ENCODE measurements at places on chromosomes 3 and 15. TPM values are rescaled to one million over a fixed set of nuclear protein-coding genes. Genes with fewer than 3 reads are reported as not detected.

DNA sequence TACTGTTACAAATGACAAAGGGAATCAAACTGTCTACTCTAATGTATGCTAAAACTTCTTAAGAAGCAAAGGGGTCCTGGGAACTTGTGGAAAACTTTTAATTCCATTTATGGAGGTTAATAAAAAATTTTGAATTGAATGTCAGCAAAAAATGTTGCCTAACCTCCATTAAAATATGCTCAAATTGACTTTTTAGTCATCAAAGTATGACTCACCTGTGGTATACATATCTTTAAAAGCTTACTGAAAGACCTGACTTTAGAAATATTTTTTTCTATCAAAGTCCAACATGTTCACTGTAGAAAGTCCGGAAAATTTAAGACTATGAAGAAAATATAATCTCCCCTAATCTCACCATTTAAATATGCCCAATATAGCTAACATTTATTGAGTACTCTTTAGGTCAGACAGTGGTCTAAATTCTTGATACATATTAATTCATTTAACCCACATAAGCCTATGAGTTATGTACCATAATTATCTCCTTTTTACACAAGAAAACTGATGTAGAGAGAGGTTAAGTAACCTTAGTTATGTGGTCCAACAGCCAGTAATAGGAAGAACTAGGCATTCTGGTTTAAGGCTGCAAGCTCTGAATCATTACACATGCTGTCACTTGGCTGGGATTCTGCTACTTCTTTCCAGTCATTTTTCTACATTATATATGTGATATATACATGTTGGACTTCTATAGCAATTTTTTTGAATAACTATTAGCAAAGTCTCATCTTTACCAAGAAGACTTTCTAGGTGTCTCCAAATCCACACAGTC lies 83.6 kb downstream of the PDZRN3 start:
- no peak overlapping the region for H3K27ac ChIP-seq
- DNase-seq: no peak
- H3K4me3 ChIP-seq: no peak overlapping the region
- no peaks in the 10 kb centered on the region for H3K27me3 ChIP-seq

DNA sequence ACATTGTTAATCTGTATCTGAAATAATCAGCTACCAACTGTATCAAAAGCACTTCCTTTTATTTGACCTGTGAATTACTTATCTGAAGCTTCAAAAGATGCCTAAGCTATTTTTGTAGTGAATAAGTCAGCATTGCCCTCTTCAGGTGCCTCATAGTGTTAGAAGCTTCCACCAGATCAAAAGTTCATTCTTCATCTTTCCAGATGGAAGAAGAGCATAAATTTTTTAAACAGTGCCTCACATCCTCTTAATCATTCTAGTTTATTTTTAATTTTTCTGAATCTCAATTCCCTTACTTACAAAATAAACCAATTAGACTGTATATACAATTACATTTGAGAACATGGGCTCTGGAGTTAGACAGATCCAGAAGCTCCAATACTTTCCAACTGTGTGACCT lies 65.0 kb downstream of the MYO5A start:
- peak; percentile 6 for DNase-seq
- no peaks in the 10 kb centered on the region for H3K27me3 ChIP-seq
- no peak overlapping the region for H3K4me3 ChIP-seq
- no peak overlapping the region for H3K27ac ChIP-seq

- peaks cover under 1% of the 10 kb centered on the region for H3K36me3 ChIP-seq
- H3K4me1 ChIP-seq: peaks cover 13% of the 10 kb centered on the region
- DNase-seq: peak; percentile 45
- no peaks in the 10 kb centered on the region for H3K27me3 ChIP-seq
- peak overlapping the region; percentile 76 for H3K27ac ChIP-seq
These were observed 227.6 kb upstream of the BHLHE40 start for GRCh38 chr3:4751502-4752101.

DNA sequence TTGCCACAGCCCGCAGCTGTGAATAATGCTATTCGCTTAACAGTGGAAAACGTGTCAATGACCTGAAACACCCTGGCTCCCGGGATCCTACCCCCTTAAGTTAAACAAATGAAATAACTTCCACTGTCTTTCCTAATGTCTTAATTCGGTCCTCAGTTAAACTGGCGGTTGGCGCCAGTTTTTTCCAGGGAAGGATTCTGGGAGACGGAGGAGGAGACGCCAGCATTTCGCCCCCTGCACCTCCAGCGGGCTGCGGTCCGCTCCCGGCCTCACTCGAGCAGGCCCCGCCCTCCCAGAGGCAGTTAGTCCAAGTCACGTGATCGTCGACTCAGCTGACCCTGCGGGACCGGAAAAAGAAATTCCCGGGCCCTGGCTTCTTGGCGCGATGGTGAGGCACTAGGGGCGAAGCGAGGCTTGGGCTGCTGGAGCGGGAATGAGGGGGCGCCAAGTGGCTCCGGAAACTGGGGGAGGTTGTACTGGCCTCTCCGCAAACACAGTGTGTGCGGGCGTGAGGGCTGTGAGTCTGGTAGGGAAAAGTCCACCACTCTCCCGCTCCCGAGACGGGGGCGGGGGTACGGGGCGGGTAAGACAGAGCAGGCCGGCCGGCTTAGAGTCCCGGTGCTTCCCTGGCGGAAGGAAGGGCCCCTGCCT lies at the start of gene COMMD4:
Gene COMMD4, plus strand, starts transcription at position 359 of the 651 bp plus-strand sequence. Its CDS starts 27 bp downstream, at position 386.
- H3K4me3 ChIP-seq: peak within 1 kb of the TSS; percentile 95
- H3K27me3 ChIP-seq: no peaks in the 10 kb centered on the region
- H3K27ac ChIP-seq: peak within 1 kb of the TSS; percentile 76
- peak; percentile 97 for DNase-seq
- H3K4me1 ChIP-seq: peaks cover 4% of the 10 kb centered on the region

- H3K27me3 ChIP-seq: no peaks in the 10 kb centered on the region
- peak overlapping the region; percentile 43 for H3K27ac ChIP-seq
- H3K4me1 ChIP-seq: no peaks in the 10 kb centered on the region
- DNase-seq: peak; percentile 87
These were observed 53.8 kb upstream of the RAB6B start for GRCh38 chr3:133949438-133949837.

DNA sequence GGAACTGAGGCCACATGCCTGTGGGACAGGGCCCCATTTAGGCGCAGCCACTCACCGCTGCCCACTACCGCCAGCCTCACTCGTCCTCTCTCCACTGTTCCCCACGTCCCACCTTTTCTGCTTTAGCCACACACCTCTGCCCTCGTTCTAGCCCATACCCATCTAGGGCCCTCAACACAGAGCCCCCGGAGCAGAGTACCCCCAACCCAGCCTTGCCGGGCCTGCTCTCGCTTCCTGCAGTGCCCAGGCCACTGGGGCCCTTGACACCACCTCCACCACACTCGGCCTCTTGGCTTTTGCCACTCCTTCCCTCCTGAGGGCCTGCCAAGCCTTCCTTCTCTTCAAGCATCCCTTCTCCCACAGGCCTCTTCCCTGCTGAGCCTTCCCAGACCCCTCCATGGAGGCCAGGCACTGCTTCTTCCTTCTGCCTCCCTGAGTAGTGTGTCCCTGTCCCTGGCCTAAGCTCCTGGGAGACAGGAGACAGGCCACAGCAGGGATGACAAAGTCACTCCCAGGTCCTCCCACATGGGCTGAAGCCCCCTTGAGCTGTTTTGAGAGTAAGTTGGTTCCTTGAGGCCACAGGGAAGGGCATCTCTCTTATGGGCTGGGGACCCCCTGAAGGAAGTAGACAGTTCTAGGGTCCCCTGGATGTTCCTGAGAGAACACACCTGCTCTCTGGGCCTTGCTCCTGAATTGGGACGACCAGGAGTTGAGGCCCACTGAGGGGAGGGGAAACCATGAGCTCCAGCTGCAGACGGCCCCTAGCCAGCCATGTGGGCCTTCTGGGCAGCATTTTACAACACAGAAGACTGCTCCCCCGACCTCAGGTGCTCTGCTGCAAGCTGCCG lies 4.4 kb downstream of the PRSS50 start:
- H3K4me1 ChIP-seq: no peaks in the 10 kb centered on the region
- DNase-seq: no peak
- H3K4me3 ChIP-seq: no peak overlapping the region
- H3K27ac ChIP-seq: no peak overlapping the region

- H3K4me3 ChIP-seq: no peak overlapping the region
- peak; percentile 56 for DNase-seq
These were observed 112.8 kb downstream of the LPP start for GRCh38 chr3:188266562-188267274.

DNA sequence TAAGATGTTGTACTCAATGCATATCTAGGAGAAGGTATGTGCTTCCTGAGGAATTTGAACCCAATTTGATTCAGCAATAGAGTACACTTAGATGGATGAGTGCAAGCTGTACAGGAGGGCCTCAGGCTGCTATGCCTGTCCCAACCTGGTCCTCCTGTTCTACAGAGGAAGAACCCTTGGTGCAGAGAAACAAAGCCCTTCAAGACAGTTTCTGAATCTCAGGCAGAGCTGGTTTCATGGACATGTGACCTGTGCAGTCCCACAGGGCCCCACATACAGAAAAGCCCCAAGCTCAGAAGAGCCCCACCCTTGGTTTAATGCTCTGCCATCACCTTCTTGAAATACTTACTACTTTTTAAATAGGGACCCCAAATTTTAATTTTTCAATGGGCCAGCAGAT lies 15.3 kb downstream of the FOXP1 start:
- no peaks in the 10 kb centered on the region for H3K27me3 ChIP-seq
- H3K36me3 ChIP-seq: peaks cover 2% of the 10 kb centered on the region
- peaks cover 4% of the 10 kb centered on the region for H3K4me1 ChIP-seq
- H3K4me3 ChIP-seq: no peak overlapping the region
- no peak overlapping the region for H3K27ac ChIP-seq
- DNase-seq: no peak

DNA sequence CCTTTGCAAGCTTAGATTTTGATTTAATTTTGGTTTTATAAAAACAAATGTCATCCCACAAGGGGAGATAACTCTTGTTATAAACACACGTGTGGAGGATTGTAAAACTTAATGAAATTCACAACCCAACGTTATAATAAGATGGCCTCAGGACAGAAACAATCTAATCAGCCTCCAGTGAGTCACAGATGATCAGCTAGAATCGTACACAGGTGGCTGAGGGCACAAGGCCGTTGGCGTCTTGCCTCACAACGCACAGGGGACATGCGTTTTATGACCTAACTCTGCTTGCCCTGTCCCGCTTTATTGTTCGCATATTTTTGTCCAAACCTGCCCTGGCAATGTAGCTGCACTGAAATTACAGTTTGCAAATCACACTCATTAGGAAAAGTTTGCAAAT lies 121.9 kb upstream of the PDZRN3 start:
- H3K27ac ChIP-seq: no peak overlapping the region
- no peak for DNase-seq
- no peaks in the 10 kb centered on the region for H3K36me3 ChIP-seq
- no peaks in the 10 kb centered on the region for H3K27me3 ChIP-seq

DNA sequence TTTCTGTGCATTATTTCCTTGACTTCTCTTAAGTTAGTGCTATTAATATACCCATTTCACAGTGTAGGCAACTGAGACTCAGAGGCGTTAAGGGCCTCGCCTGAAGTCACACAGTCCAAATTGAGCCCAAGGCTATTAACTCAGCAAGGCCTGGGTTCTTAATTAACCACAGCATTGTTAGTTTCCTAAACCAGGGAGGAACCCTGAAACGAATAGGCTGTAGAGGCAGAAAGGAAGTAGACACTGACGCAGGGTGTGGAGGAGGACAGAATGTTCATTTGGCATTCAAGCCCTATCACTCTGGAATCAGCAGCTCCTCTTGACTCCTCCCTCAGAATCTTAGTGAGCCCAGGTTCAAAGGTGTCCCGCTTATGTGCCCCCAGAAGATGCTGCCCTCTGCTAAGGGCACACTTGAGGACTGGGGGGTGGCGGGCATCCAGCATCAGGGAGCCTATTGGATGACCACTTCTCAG lies 13.9 kb downstream of the ARHGEF3 start:
- no peaks in the 10 kb centered on the region for H3K27me3 ChIP-seq
- no peak for DNase-seq
- peak overlapping the region; percentile 86 for H3K27ac ChIP-seq
- no peaks in the 10 kb centered on the region for H3K36me3 ChIP-seq

DNA sequence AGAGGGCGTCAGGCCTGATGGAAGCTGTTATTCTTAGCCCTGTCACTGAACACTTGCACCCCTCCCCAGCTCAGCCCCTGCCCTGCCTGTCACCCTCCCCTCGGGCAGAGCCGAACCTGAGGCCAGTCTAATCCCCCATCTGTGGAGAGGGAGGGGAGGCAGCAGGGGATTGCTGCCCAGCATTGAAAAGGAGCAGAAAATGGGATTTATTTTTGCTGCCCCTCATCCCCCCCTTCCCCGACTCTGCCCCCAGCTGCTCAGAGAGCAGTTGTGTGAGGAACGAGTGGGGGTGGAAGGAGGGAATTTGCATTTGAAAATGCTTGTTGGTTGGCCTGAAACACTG lies 71.6 kb downstream of the EPHB3 start:
- H3K4me3 ChIP-seq: no peak overlapping the region
- no peak overlapping the region for H3K27ac ChIP-seq
- DNase-seq: no peak

DNA sequence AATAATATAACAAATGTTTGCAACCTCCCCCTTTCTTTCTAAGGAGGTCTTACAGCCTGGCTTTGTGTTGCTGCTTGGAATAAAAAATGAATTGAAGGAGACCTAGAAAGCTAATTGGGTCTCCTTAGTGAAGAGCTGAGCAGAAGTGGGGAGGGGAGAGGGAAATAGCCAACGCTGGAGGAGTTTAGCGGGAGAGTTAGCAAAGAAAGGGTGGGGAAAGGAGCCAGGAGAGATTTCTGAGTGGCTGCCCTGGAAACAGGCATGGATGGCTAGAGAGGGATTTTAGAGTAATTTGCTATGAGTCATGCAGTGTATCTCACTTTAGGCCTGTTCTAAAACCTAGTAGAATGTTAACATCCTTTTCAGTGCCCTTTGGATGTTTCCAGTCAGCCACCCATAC lies 45.2 kb upstream of the PFN2 start:
- H3K4me1 ChIP-seq: no peaks in the 10 kb centered on the region
- no peak overlapping the region for H3K4me3 ChIP-seq
- H3K27ac ChIP-seq: no peak overlapping the region

DNA sequence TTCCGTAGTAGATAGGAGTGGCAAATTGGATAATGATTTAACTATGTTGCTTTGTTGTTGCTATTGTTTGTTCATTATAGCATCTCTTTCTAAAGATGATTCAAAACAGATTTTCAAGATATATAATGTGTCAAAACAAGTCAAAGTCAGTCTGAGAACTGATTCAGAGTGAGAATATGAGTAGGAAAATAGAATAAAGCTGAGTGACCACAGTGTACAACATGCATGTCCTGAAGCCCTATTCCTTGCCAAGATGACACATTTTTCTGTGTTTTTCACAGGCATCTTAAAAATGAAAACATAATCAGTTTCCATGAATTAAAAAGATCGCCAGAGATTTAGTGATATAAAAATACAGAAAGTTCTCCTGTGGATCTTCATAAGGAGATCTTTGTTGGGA lies 57.0 kb upstream of the THRB start:
- H3K4me1 ChIP-seq: peaks cover 4% of the 10 kb centered on the region
- H3K4me3 ChIP-seq: no peak overlapping the region
- no peaks in the 10 kb centered on the region for H3K36me3 ChIP-seq

GRCh38 chr3:109268181-109268580 lies 48.1 kb downstream of the DPPA2 start:
- no peaks in the 10 kb centered on the region for H3K27me3 ChIP-seq

- no peak overlapping the region for H3K4me3 ChIP-seq
- no peaks in the 10 kb centered on the region for H3K27me3 ChIP-seq
- DNase-seq: peak; percentile 91
- peaks cover 6% of the 10 kb centered on the region for H3K4me1 ChIP-seq
These were observed 324.3 kb downstream of the CHST2 start for GRCh38 chr3:143443851-143444331.

- H3K4me3 ChIP-seq: no peak overlapping the region
- no peaks in the 10 kb centered on the region for H3K36me3 ChIP-seq
- no peak overlapping the region for H3K27ac ChIP-seq
- no peaks in the 10 kb centered on the region for H3K27me3 ChIP-seq
These were observed 421.3 kb downstream of the PYDC2 start for GRCh38 chr3:191882289-191882688.

The P2RY1 gene
- 3.3 TPM for polyA plus RNA-seq

The CASR gene
- 0.02 TPM for polyA plus RNA-seq

The B3GALNT1 gene
- 9.9 TPM for polyA plus RNA-seq

The PRKCD gene
- polyA plus RNA-seq: 84.5 TPM

The DOCK3 gene
- 0.06 TPM for polyA plus RNA-seq

The PCYT1A gene
- polyA plus RNA-seq: 21.2 TPM

The PP2D1 gene
- not detected for polyA plus RNA-seq
